T-cell (primary cell): ENCODE measurements at places on chromosomes 12 and 14.

- H3K4me1 ChIP-seq, result peaks cover 4% of the 10 kb centered on the region
- DNase-seq, result no peak
- H3K36me3 ChIP-seq, result no peaks in the 10 kb centered on the region
- H3K4me3 ChIP-seq, result no peak overlapping the region
These were observed 144.0 kb upstream of the TMPO start for GRCh38 chr12:98371419-98371818.

GRCh38 chr12:114998118-114998749, 314.3 kb upstream of the TBX3 start:
- H3K4me1 ChIP-seq, result no peaks in the 10 kb centered on the region
- H3K27ac ChIP-seq, result no peak overlapping the region
- H3K36me3 ChIP-seq, result no peaks in the 10 kb centered on the region
- H3K4me3 ChIP-seq, result no peak overlapping the region

- H3K36me3 ChIP-seq, result no peaks in the 10 kb centered on the region
- no peak overlapping the region for H3K4me3 ChIP-seq
- H3K4me1 ChIP-seq, result no peaks in the 10 kb centered on the region
- no peaks in the 10 kb centered on the region for H3K27me3 ChIP-seq
- H3K27ac ChIP-seq, result no peak overlapping the region
These were observed 75.2 kb upstream of the PRKD1 start for GRCh38 chr14:30002859-30003258.

DNA sequence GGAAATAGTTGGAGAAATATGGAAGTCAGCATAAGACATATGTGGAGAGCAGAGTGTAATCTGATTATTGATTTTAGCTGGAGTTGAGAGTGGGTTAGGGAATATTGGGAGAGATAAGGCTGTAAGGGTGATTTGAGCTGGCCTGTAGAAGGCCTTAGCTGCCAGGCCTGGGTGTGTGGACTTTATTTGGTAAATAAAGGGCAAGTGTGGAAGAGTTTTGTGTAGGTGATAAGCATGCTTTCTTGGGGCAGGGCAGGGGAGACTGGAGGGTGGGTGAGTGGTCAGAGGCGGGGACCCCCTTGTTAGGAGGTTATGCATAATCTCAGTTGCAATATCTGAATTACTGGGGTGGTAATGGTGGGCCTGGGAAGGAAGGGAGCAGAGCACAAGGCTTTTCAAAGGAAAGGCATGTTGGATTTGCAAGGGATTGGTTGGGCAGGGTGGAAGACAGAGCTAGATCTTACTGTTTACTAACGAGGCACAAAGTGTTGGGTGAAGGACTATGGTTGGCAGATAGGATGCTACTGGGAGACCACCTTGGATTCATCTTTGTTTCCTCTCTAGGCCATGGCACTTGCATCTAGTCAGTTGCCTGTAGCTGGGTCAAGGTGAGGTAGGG, 5.5 kb downstream of the KHNYN start:
- no peak overlapping the region for H3K4me3 ChIP-seq
- H3K27ac ChIP-seq, result no peak overlapping the region
- H3K27me3 ChIP-seq, result no peaks in the 10 kb centered on the region
- H3K4me1 ChIP-seq, result peaks cover 25% of the 10 kb centered on the region
- peaks cover 14% of the 10 kb centered on the region for H3K36me3 ChIP-seq
